CD4-positive, alpha-beta memory T cell (primary cell): ENCODE measurements at places on chromosomes 7 and 10. TPM values are rescaled to one million over a fixed set of nuclear protein-coding genes. Genes with fewer than 3 reads are reported as not detected.

- H3K4me1 ChIP-seq = no peaks in the 10 kb centered on the region
- no peak for DNase-seq
- no peak overlapping the region for H3K4me3 ChIP-seq
Observed at GRCh38 chr10:5079836-5080235, 14.4 kb upstream of the AKR1C3 start.

DNA sequence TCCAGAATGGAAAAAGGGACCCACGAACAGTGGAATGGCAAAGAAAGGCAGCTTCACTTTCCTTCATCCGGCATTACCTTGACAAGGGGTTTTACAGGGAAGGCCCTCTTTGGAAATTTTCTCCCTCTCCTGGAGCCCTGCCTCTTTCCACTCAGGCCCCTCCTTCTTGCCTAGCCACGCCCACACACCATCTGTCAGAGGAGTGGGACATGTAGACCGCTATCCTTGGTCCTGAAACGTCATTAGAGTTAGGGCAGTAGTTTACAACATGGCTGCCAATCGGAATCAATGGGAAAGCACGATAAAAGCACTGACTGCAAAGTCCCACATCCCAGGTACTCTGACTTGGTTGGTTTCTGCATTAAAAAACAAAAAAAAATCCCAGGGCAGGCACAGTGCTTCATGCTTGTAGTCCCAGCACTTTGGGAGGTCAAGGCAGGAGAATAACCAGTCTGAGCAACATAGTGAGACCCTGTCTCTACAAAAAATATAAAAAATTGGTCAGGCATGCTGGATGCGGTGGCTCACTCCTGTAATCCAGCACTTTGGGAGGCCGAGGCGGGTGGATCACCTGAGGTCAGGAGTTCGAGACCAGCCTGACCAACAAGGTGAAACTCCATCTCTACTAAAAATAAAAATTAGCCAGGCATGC, 96.4 kb downstream of the MARCHF5 start:
- no peak for DNase-seq
- H3K27me3 ChIP-seq = no peaks in the 10 kb centered on the region
- no peak overlapping the region for H3K27ac ChIP-seq
- no peaks in the 10 kb centered on the region for H3K36me3 ChIP-seq

DNA sequence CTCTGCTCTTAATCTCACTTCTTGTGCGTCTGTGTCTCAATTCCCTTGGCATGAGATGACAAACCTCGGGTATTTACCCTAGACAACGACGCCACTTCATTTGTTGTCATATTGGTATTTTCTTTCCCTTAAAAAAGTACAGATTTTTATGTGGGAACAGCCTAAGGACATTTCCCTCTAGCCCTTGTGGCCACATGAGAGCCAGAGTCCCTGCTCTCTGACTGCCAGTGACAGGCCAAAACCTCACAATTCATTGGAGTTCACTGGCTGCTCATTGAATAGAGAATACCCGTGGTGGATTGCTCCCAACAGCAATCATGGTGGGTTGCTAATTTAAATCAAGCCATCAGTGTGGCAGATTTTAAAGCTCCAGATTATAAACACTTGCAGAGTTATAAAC, 191.3 kb upstream of the FAM3C start:
- no peak for DNase-seq
- no peaks in the 10 kb centered on the region for H3K36me3 ChIP-seq
- H3K4me3 ChIP-seq = no peak overlapping the region
- no peak overlapping the region for H3K27ac ChIP-seq

GRCh38 chr10:70683601-70683934, 11.3 kb downstream of the ADAMTS14 start:
- H3K27me3 ChIP-seq = no peaks in the 10 kb centered on the region
- no peaks in the 10 kb centered on the region for H3K4me1 ChIP-seq
- H3K4me3 ChIP-seq = no peak overlapping the region
- no peaks in the 10 kb centered on the region for H3K36me3 ChIP-seq
- H3K27ac ChIP-seq = no peak overlapping the region

- no peaks in the 10 kb centered on the region for H3K36me3 ChIP-seq
- H3K4me3 ChIP-seq = no peak overlapping the region
- H3K27me3 ChIP-seq = no peaks in the 10 kb centered on the region
- H3K27ac ChIP-seq = no peak overlapping the region
- no peak for DNase-seq
Observed at GRCh38 chr7:108270385-108271015, 140.3 kb upstream of the LAMB4 start.

GRCh38 chr7:3430588-3430987, 129.5 kb downstream of the SDK1 start:
- H3K27ac ChIP-seq = no peak overlapping the region
- no peaks in the 10 kb centered on the region for H3K27me3 ChIP-seq
- no peak overlapping the region for H3K4me3 ChIP-seq
- no peak for DNase-seq
- H3K4me1 ChIP-seq = no peaks in the 10 kb centered on the region

DNA sequence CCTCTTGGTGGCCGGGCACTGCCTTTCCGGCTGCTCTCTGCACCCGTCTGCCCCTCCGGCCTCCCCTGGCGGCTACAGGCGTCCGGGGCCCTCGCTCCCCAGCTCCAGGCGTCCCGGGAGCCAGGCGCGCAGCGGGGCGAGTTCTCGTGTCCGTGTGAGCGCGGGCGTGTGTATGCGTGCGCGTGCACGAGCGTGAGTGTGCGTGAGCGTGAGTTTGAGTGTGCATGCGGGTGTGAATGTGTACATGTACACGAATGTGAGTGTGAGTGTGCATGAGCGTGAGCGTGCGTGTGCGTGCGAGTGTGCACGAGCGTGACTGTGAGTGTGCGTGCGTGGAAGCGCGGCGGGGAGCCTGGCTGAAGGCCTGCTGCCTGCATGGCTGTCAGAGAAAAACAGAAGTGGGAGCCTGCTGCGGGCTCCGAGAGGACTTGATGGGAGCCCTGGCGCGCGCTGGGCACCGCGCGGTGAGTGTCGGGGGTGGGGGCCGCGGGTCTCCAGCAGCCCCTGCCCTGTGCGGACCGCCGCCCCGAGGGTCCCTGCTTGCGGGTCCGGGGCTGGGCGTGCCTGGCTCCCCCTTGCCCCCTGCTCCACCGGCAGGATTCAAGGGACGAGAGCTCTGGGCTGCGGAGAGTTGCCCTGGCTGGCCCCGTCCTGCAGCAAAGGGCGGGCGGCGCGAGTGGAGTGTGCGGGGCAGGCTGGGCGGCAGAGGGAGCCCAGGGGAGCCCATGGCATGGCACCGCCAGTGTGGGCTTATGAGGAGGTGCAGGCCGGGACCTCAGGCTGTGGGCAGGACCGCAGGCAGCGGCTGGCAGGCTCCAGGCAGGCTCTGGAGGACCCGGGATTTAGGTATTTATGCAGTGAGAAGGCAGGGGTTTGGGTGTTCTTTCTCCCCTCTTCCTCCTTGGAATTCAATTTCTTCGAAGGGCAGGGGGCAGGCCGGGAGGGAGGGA, 75.8 kb upstream of the EN2 start:
- H3K36me3 ChIP-seq = no peaks in the 10 kb centered on the region
- peaks cover 20% of the 10 kb centered on the region for H3K4me1 ChIP-seq

ELOVL3 gene
- total RNA-seq = not detected

PNLIPRP1 gene
- total RNA-seq = not detected

DNA sequence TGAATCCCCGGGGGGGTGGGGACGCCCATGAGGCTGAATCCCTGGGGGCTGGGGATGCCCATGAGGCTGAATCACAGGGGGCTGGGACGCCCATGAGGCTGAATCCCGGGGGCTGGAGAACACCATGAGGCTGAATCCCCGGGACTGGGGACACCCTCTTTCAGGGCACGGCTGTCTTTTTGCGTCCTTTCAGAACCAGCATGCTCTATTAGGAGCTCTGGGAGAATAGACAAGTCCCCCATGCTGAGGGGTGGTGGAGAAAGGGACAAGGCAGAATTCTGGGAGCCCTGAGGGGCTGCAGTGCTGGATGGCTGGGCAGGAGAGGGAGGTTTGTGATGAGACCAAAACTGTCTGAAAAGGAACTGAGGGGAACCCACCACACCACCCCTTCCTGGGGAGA, 257.3 kb upstream of the TCERG1L start:
- no peaks in the 10 kb centered on the region for H3K27me3 ChIP-seq
- no peaks in the 10 kb centered on the region for H3K4me1 ChIP-seq
- no peak for DNase-seq
- no peak overlapping the region for H3K4me3 ChIP-seq
- no peak overlapping the region for H3K27ac ChIP-seq

DNA sequence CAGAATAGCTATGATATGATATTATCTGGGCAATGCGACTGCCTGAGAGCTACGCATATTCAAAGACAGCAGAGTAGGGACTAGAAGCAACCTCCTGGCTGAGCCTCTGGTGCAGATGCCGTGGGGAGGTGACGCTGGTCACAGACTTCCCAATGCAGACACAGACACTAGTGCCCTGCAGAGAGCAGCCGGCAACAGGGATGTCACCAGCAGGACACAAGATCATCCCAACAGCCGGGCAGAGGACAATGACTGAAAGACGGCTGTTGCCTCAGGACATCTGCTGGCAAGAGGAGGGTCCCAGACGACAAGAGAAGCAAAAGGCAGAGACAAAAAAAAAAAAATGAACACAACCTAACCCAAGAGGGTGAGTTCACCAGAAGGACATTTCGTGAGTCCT, 104.6 kb downstream of the CALN1 start:
- H3K4me3 ChIP-seq = no peak overlapping the region
- H3K4me1 ChIP-seq = no peaks in the 10 kb centered on the region
- H3K27ac ChIP-seq = no peak overlapping the region
- no peaks in the 10 kb centered on the region for H3K36me3 ChIP-seq
- no peaks in the 10 kb centered on the region for H3K27me3 ChIP-seq

- H3K4me1 ChIP-seq = no peaks in the 10 kb centered on the region
- no peak overlapping the region for H3K4me3 ChIP-seq
- H3K27me3 ChIP-seq = no peaks in the 10 kb centered on the region
- no peak for DNase-seq
- no peaks in the 10 kb centered on the region for H3K36me3 ChIP-seq
Observed at GRCh38 chr10:97511711-97512440, 13.2 kb downstream of the UBTD1 start.

SLC16A12 gene
- total RNA-seq = not detected
